Stimulated activated CD8-positive, alpha-beta memory T cell treated with anti-CD3 and anti-CD28 coated beads, Interleukin-7, amount 100 ng/mL, for 48 hours (primary cell): ENCODE measurements at places on chromosomes 3 and 15.

DNA sequence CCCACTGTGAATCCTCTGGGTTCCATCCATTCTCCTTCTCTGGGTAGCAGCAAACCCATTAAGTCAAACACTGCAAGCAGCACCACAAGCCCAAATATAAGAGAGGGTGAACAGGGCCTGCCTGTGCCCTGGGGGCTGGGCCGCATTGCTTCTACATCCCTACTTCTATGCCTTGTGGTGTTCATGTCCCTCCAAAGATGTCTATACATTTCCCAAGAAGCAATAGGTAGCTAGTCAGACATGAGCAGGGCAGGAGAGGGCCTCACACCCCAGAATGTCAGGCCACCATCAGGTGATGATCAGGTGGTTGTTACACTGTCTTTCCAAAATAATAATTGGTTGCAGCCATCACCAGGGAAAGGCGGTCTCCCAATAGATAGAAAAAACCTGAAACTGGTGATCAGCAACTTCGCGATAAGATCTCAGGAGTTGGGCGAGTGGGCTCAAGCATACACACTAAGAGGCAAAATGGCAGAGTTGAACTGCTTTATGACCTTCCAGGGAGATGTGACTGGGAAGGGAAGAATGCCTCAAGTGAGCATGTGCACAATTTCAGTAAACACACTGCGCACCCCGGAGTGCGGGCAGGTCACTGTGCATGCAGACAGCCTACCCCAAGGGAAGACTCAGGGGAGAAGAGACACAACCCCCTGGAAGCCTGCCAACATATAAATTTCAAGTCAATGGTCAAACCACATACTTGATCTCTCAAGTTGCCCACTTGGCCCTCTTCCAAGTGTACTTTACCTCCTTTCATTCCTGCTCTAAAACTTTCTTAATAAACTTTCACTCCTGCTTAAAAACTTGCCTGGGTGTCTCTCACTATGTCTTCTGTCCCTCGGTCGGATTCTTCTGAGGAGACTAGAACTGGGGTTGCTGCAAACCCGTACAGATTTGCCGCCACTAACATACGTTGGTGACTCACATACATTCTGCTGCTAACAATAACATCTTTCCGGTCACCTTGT, 39.9 kb downstream of the KLF15 start:
- no peak for DNase-seq

DNA sequence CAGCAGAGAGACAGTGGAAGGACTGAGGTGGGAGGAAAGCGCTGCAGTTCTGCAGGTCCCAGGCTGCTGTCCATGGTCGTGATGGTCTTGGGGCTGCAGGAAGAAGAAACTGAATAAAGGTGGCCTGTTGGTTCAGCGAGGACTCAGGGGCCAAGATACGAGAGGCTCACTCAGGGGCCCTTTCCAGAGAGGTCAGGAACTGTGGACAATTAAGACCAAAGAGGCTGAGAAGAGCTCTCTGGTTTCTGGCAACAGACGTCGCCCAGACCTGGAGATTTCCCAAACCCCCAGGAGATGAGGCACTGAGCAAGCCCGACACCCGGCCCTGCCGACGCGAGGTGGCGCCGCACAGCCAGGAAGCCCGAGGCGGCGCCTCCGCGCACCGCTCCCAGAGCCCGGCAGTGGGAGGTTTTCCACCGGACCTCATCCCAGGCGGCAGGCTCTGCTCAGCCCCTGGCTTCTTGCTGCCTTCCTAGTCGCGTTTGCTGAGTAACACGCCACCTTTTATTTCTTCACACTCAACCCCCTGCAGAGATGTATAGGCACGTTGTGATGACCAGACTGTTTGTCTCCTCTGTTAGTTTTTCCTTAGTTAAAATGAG, 56.4 kb upstream of the ARRDC4 start:
- no peak for DNase-seq

- DNase-seq: no peak
Measured at GRCh38 chr3:103337179-103337845, 902.5 kb downstream of the ZPLD1 start.

DNA sequence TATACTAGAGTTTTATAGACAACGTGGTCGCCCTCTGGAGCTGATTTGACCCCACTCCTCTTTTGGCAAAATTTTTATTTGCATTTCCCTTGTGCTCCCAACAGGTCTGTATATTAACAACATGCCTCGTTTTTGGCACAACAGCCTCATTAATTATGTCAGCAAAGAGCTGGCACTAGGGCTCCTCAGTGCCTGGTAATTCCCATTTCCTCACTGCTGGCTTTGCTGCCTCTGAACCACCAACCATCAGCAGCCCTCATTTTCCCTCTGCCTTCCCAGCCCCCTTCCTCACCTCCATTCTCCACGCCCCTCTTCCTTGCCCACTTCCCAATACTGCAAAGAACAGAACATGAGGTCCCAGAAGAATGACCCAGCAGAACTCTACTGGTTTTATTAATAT, 204.8 kb downstream of the ABHD5 start:
- no peak for DNase-seq
